ENCODE measurements at places on chromosomes 13 and 19.

GRCh38 chr13:46526740-46527139 lies 26.2 kb upstream of the LRCH1 start:
- no peak for DNase-seq

GRCh38 chr19:33459222-33460090 lies 62.1 kb downstream of the PEPD start:
- DNase-seq: no peak

- DNase-seq: no peak
Measured at GRCh38 chr19:15266683-15267082, 34.4 kb upstream of the EPHX3 start.

DNA sequence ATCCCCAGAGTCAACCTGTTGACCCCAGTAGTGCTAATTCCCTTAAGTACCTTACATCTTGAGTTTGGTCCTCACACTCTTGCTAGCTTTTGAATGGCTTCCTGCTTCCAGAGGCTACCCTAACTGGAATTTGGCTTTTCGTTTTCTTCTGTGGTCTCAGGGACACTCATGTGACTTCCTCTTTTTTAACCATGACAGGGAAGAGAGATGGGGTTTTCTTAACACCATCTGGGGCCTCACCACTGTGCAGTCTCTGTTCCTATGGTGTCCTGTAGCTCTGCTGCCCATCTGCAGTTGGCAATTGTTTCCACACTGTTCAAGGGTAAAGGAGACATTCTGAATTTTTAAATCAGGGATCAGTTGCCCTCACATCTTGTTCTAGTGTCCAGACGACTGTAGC lies 66.7 kb downstream of the SLC10A2 start:
- DNase-seq: no peak

- DNase-seq: no peak
Measured at GRCh38 chr19:40407714-40408597, 5.2 kb downstream of the PRX start.

DNA sequence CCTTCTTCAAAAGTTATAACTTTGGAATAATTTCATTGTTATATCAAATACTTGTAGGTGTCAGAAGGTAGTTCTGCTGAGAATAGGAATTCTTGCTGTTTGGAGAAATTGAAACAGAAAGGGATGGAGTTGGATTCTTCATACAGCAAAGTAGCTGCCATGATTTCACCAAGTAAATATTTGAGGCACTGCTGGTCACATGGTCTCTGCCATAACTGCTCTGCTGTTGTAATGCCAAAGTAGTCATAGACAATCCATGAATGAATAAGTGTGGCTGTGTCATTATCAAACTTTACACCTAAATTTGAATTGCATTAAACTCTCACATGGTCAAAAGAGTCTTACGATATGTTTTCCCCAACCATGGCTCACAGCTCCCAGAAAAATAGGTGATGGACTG lies 308.6 kb downstream of the GPC6 start:
- DNase-seq: no peak

Measured in activated CD4-positive, alpha-beta T cell treated with anti-CD3 and anti-CD28 coated beads, Interleukin-2, amount 50 U/mL, for 1 hour (primary cell).